ENCODE measurements at places on chromosomes 5 and 9.
A peak's percentile ranks its signal among the peaks of the same experiment; 100 is the strongest.

- DNase-seq, result peak; percentile 9
These were observed 14.5 kb downstream of the CATSPER3 start for GRCh38 chr5:134982230-134982629.

DNA sequence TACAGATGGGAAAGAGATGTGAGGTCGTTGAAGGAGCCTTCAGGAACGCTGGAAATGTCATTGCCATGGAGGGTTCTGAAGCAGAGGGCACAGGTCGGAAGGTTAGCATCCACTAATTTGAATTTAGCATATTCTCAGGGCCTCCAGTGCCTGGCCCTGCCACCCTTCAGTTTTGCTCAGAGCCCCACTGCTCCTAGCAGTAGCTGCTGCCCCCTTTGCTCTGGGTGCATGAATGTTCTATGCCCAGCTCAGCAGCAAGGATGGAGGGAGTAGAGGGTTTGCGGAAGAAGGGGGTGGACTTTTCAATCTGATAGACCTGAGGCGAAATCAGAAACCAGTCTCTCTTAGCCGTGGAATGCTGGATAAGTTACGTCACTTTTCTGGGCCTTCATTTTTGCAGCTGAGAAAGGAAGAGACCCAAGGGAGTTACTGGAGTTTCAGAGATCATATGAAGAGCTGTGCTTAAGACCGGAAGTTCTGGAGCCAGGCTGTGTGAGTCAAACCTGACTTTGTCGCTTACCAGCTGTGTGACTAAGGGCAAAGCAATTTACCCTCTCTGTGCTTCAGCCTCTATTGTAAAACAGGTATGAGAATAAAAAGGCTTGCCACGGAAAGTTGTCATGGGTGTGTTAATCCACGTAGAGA, 133.2 kb upstream of the PANK3 start:
- peak; percentile 97 for DNase-seq

GRCh38 chr9:7067169-7067568, 309.4 kb downstream of the KDM4C start:
- no peak for DNase-seq

GRCh38 chr5:41161271-41161670, 52.1 kb downstream of the C6 start:
- DNase-seq, result peak; percentile 62

- DNase-seq, result no peak
These were observed 37.5 kb downstream of the FABP6 start for GRCh38 chr5:160266752-160267345.

- no peak for DNase-seq
These were observed 29.0 kb downstream of the TENT4A start for GRCh38 chr5:6742081-6742758.

GRCh38 chr9:100623969-100624368, 46.1 kb downstream of the CAVIN4 start:
- no peak for DNase-seq

DNA sequence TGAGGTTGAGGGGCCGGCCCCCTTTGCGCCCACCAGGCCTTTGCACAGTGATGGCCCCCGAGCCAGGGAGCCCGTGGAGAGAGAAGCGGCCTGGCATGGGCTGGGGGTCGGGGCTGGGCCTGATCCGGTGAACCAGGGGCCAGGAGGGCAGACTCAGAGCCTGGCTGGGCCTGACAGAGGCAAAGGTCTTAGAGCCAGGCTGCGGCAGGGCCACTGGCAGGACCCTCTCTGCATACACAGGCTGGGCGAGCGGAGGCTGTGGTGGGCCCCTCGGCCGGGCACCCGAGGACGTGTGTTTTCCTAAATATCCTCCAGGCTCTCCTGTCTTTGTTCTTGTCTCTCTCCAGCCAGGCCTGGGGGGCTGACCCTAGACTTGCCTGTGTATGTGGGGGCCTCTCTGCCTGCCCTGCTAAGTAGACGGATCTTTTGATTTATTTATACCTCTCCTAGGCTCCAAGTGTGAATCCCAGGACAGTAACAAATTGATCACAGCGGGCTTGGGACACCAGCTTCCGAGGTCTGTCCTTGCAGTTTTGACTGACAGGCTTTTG, 933 bp downstream of the NEK6 start:
- no peak for DNase-seq

- no peak for DNase-seq
These were observed 78.1 kb downstream of the ADAMTS2 start for GRCh38 chr5:179267071-179267670.

DNA sequence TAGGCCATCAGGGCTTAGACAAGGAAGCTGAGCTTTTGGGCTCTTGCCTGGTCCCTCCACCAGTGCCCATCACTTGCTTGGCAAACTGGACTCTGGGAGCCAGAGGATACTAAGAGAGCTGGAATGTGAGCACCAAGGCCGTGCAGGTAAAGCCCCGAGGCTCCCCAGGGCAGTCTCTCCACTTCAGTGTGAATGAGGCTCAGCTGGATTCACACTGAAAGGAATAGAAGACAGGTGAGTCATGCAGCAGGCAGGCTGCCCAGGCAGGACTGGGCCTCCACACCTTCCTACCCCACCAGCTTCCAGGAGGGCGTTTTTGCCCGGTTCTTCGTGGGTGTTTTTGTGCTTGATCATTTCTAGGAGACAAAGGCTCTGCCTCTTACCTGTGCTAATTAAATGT, 7.3 kb upstream of the CTSV start:
- DNase-seq, result peak; percentile 14

DNA sequence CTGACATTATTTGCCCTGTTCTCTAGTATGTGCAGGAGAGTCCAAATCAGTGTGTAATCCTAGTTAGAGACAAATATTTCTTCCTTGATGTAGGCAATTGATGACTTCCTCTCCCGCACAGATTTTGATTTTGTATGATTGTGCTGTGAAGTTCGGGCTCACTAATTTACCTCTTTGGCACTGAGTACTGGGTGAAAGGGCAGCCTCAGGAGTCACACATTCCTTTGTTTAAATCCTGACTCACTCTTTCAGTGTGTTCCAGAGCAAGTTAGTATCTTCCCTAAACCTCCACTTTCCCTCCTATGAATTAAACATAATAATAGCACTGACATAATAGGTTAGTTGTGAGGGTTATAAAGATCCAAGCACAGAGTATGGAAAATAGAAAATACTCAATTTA, 269.7 kb downstream of the ISL1 start:
- DNase-seq, result no peak

DNA sequence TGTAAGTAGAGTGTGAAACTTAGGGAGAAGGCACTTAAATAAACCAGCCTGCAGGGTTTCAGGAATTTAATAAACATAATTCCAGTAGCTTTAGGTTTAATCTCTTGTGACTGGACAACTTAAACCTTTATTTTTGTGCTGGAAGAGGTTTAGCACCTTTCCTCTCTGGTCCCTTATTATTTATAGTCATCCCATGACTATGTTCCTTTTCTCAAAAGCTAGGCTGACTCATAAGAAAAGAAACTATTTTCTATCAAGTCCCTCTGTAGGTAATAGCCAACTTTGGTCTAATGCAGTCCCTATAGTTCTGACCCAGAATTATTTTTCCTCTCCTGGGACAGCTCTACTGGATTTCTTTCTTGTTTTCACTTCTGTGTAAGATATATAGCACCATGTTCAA, 588.9 kb downstream of the NR2F1-AS1 start:
- peak; percentile 39 for DNase-seq

DNA sequence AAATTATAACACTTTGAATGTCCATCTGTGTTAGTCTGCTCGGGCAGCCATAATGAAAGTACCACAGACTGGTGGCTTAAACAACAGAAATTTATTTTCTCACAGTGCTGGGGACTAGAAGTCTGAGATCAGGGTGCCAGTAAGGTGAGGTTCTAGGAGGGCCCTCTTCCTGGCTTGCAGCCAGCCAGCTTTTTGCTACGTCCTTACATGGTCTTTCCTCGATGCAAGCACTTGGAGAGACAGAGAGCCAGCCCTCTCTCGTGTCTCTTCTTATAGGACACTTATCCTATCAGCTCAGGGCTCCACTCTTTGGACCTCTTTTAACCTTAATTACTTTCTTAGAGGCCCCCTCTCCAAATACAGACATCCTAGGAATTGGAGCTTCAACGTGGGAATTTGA, 351.8 kb downstream of the SPOCK1 start:
- no peak for DNase-seq

DNA sequence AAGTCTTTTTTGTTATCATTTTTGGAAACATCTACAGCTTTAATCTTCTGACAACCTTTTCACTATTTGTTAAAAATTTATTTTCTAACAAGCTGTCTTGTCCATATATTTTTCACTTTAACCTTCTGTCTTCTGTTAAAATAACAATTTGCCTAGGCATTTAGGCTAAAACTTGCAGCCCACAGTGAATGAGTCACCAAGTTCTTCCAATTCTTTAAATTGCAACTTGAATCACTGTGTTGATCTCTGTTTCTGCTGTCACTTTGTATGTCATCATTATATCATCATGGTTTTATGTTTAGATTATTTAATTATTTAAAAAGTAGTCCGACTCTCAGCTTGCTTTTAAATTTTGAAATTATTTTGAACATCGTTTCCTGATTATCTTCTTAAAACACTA, 473.8 kb upstream of the PTPRD start:
- peak; percentile 79 for DNase-seq

GRCh38 chr9:34983209-34983608, 6.3 kb upstream of the DNAJB5 start:
- no peak for DNase-seq

DNA sequence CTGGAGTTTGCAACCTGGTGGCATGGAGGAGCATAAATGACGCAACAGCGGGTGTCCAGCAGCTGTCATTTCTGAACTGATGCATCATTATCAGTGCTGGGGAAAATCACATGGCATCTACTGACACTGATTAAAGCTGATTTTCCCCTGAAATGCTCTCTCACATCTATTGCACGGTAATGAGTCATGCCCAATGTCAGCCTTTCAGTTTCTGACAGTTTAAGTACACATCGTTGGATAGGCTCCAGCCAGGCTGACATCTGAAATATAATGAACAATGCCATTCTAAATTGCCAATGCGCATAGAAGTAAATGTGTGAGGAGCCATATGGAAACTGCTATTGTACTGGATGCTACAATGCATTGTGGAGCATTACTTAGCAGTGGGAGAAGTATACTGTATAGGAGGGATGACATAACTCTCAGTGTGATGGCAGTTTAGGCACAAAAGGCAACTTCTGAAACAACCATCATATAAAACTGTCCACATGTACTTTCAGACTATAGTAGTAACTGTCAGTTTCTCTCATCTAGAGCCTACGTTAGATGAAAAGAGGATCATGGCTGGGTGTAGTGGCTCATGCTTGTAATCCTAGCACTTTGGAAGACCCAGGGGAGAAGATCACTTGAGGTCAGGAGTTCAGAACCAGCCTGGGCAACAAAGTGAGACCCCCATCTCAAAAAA, 389.3 kb upstream of the DMAC1 start:
- DNase-seq, result no peak
